ENCODE measurements at places on chromosomes 6 and 20.

DNA sequence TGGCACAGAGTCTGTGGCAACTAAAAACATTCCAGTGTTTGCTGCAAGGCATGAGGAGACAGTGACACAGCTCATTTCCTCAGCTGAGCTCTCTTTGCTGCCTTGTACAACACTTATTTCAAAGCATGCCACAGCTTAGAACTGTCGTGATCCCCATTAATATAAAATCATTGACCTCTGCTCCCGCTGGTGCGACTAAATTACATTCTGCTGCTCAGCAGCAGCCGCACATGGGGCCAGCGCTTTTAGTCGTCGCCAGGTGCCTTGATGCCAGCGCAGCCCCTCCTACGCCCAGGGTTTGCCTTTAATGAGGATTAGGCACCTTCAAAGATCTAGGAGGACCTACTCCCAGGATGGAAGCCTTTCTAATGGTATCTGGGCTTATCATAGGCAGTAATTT lies 717.9 kb upstream of the POU3F2 start:
- no peak for DNase-seq

- DNase-seq: no peak
Observed at GRCh38 chr6:152695372-152696045, 2.2 kb upstream of the MYCT1 start.

GRCh38 chr6:3825851-3826581 lies 23.2 kb upstream of the FAM50B start:
- no peak for DNase-seq

- DNase-seq: no peak
Observed at GRCh38 chr20:37193226-37193625, 13.9 kb upstream of the MROH8 start.

DNA sequence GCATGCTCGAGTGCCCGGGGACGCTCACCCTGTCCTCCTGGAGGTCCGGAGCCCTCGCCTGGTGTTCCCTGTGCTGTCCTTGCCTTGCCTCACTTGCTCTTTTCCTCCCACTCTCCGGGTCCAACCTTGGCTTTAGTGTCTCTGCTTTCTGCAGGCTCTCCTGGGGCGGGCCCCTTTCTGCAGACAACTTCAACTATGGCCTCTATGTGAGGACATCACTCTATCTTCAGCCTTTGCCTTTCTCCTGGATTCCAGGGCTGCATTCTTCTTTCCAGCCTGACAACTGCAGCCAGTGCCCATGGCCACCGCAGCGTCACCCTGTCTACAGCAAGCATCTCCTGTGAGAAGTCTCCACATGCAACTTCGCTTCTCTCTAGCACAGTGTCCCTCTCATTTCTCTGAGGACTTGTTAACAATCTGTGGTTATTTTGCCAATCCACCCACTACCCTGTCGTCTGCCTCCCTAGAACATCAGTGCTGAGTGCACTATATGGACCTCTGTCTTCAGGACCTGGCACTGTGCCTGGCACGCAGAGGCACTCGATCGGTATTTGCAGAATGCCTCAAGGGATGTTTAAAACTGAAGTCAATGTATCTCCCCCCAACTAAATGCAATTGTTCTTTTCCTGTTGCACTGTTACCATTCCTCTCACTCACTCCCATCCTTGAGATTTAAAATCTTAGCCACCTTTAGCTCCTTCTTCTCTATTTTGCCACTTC lies 35.9 kb downstream of the FOXC1 start:
- no peak for DNase-seq

DNA sequence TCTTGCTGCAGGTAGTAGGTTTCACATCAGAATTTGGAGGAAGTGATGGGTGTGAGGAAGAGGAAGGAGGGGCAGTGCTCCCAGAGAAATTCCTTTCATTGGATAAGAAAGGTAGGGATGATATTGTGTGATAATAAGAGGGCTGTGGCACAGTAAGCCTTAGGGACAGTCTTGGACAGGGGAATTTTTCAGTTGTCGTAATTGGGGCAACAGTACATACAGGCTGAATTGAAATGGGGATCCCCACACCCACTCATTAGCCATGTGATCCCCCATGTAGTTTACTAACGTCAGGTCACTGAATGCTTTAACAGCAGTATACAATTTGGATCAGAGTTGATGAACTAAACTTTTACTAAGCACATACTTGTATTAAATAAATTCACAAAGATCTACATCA lies 79.4 kb downstream of the FOXO3 start:
- no peak for DNase-seq

DNA sequence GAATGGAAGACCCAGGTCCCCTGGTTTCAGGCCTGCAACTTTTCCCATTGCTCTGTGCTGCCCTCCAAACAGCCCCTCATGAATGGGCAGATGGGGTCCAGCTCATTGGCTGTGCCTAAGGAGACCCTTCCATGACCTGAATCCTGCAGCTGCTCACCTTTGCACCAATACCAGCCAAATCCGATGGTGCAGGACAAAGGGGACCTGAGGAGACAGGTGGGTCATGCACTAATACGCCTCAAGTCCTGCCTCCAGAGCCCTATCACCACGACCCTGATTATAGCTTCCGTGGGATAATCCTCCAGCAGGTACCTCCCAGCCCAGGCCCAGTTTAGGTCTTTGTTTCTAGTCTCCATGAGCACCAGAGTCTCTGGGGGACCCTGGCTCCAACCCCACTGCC lies 16.8 kb downstream of the TREM1 start:
- DNase-seq: no peak

- DNase-seq: no peak
Observed at GRCh38 chr20:58416835-58417234, 27.8 kb downstream of the VAPB start.

- no peak for DNase-seq
Observed at GRCh38 chr20:23363257-23363649, 1.3 kb downstream of the GZF1 start.

- DNase-seq: no peak
Observed at GRCh38 chr20:37789408-37789807, 95.6 kb downstream of the CTNNBL1 start.

DNA sequence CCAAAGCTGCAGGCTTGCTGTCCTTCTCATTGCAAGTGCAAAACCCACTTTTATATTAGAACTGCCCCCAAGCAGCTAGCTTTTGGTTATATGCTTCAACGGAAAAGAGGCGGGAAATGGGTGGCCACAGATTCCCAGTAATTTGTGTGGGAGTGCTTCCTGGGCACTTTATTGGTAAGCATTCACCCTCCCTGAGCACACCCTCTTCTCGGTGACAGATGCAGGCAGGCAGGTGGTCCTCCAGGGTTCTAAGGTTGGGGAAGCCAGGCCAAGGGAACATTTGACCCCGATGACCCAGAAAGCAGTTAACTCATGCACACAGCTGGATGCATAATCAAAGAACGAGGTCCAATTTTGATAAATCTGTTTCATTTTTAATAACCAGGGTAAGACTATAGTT lies 29.1 kb downstream of the PRDM1 start:
- DNase-seq: no peak
